ENCODE measurements at places on chromosomes 11 and 22. TPM values are rescaled to one million over a fixed set of nuclear protein-coding genes. Genes with fewer than 3 reads are reported as not detected.

Gene RASGRP2
- 6.5 TPM for total RNA-seq

Gene PPP6R3
- 81.2 TPM for total RNA-seq

Gene MEI1
- 1.2 TPM for total RNA-seq

Gene EHBP1L1
- 71.0 TPM for total RNA-seq

Gene CAT
- total RNA-seq, result 260 TPM

DNA sequence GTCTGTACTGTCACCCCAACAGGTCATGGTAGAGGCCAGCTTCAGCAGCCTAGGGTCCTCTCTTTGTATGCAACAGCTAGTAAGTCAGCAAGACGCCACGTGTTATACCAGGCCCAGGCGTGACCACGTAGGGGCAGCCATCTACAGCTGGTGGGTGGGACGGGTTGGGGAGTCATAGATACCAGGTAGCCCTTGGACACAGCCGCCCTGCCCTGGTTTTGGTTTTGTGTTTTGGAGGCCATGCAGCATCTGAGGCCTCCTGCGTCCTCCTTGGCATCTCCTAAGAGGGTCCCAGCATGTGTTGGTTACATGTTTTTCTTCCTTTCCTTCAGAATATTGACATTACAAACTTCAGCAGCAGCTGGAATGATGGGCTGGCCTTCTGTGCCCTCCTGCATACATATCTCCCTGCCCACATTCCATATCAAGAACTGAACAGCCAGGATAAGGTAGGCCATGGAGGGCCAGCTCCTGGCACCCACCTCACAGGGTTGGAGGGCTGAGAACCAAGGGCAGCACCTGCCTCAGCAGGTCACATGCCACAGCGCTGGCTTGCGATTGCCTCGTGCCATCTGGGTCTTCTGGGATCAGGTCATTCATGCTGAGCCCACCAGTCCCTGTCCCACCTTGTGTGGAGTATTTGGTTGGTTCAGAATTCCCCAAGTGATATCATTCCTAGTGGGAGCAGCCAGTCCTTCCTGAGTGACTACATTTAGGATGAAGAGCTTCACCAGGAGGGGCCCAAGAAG is 16.0 kb upstream of the ADORA2A start:
- no peak for DNase-seq

DNA sequence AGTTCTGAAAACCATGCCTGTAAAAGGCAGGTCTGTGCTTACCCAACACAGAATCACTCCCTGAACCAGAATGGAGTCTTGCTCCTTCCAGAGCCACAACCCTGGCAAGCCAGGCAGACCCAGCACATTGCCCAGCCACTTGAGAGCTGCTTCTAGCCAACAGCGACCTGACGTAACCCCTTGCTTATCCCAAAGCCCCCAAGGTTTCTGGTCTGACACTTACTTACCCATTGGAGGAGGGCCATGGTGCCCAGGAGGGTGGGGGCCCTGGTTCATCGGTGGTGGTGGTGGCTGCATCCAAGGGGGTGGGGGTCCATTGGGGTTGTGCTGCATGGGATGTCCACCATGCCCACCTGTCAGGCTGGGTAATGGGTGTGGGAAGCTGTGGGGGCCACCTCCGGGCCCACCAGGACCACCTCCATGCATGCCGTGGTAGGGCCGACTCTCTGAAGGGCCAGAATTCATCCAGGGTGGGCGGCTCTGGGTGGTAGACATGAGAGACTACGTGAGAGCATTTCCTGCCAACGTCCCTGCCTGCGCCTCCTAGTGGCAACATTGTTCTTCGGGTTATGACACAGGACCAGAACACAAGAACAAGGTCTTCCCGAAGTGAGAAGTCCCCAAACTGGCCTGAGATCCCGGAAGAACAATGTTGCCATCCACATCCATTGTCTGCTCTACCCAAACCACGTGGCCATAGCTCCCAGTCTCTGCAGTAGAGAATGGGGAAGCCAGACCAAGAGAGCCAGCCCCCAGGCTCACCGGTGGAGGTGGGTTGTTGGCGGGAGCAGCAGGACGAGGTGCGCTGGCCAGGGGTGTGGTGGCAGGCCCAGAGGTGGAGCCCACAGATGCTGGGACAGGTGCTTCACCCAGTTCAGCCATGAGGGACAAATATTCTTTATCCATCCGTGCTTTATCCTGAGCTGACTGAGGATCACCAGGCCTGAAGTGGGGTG is 7.8 kb upstream of the PYGM start:
- no peak for DNase-seq

GRCh38 chr11:313304-313786 is 495 bp upstream of the IFITM1 start:
- DNase-seq, result no peak

GRCh38 chr22:20131859-20132685 is 468 bp downstream of the ZDHHC8 start:
- DNase-seq, result no peak

DNA sequence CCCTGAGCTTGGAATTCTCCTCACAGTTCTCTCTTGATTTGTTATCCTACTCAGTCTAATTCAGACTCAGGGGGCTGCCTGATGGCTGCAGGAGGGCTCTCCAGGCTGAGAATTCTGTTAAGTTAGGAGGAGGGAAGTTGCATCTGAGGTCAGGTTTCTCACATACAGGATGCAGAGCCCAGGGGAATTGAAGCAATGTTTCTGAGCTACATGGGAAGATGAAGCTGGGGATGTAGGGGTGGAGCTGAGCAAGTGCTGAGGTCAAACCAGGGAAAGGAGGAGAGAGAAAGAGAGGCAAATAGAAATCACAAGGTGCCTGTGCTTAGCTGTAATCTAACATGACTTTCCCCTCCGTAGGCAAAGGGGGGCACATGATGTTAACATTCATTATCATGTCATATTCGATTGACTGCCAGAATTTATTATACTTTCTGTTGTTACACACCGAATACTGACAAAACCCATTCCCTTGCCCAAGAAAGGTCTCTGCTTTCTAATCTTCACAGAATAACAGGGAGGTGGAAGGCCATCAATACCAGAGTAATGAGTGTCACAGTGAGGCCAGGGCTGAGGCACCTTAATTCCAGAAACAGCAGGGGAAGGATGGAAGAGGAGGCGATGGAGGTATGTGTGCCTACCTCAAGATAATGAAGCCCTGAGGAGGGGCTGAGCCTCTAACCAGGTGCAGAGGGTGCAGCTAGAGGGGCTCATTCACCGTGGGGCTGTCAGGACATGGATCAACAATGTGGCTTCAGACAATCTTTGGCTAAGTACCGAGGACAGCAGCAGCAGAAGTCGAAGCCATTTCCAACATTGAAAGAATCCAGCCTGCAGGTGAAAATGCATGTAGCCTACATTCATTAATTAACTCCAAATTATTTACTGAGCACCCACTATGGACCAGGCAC is 205.4 kb upstream of the SNX19 start:
- no peak for DNase-seq

Data from lower leg skin (tissue), 4 donors.